Ecto neural progenitor cell (in vitro differentiated cells): ENCODE measurements at places on chromosomes 5 and 9.

DNA sequence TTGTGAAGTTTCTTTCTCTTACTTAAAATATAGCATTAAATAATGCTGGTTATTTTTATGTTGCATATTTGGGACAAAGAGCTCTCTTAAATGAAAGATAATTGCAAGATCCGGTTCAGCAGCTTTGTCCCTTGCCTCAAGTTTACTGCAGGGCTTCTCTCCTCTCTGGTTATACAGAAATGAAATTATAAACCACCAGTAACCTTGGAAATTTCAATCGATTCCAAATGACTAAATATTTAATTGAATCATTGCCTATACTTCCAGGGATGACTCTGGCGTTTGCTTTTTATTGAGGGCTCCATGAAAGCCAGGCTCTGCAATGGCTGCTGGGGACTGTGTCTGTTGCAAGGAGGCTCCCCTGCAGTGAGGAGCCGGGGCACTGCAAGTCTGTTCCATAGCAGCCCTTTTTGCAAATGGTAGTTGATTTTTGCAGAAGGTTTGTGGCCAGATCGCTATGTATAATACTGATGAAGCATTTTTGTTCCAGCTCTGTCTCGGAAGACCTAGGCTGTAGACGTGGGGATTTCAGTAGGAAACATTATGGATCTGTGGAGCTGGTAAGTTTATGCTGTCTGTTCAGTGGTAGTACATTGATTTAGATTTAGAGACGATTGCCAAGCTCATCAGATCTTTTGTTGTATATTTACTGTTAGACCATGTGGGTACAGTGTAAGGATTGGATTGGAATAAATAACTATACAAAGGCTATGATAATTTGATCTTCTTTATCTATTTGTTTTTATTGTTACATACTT lies at the start of gene GARNL3:
TSS of gene GARNL3 (plus strand) at position 313 of the 758 bp plus-strand sequence. CDS start at position 417, 104 bp downstream.
- DNase-seq = no peak

DNA sequence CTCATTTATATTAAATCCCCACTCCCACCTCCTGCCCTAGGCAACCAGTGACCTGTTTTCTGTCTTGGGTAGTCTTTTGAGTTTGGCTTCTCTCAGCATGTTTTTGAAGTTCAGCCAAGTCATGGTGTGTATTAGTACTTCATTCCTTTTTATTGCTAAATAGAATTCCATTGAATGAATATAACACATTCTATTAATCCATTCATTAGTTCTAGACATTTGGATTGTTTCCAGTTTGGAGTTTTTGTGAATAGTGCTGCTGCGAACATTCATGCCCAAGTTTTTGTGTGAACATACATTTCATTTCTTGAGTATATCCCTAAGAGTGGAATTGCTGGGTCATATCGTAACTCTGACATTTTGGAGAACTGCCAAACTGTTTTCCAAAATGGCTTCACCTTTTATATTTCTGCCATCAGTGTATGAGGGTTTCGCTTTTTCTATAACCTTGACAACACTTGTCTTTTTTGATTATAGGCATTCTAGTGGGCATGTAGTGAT lies 2.7 kb downstream of the ZNF346 start:
- no peak for DNase-seq

DNA sequence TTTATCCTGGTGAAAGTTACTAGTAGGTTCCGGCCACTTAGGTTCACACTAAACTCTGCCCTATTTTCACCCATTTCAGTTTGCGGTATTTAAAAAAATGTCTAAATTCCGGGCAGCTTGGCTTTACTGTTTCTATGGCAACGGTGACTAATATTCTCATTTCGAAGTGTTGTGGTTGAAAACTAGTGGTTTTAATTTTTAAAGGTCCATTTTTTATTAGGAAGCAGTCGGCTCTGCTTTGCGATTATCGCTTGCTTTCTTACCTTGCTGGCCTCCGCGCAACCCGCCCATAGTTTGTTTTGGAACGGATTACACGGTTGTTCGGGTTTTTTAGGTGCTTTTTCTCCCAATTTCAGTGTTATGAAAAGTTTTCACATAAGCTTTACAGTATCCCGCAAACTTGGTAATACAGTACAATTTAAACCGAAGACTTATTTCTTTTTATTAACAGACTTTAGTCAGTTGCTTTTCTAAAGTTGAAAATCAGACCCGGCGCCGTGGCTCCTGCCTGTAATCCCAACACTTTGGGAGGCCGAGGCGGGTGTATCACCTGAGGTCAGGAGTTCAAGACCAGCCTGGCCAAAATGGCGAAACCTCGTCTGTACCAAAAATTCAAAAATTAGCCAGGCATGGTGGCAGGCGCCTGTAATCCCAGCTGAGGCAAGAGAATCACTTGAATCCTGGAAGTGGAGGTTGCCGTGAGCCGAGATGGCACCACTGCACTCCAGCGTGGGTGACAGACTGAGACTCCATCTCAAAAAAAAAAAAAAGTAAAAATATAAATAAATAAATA lies 1.6 kb downstream of the KDM4C start:
- no peak for DNase-seq

DNA sequence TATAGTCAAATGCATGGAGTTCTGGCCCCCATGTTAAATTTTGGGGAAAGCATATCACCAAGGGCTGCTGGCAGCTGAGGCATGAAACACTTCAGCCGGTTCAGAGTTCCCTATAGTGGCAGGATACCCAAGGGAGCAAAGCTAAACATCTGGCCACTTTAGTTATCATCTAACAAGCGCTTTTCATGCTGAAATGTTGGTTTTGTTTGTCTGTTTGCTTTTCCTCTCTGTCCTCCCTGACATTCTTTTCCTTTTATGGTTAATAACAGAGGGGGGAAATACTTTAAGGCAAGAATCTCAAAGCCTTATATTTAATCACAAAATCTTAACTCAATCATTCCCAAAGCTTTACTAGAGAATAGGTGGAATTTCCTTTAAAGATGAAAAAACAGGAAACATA lies 11.9 kb downstream of the APBA1 start:
- no peak for DNase-seq

- DNase-seq = no peak
These were observed 79.7 kb downstream of the SLF1 start for GRCh38 chr5:94698197-94698596.
